C1 segment of cervical spinal cord (tissue), 14 donors: ENCODE measurements at places on chromosomes 7 and 10.
A peak's percentile ranks its signal among the peaks of the same experiment; 100 is the strongest.

DNA sequence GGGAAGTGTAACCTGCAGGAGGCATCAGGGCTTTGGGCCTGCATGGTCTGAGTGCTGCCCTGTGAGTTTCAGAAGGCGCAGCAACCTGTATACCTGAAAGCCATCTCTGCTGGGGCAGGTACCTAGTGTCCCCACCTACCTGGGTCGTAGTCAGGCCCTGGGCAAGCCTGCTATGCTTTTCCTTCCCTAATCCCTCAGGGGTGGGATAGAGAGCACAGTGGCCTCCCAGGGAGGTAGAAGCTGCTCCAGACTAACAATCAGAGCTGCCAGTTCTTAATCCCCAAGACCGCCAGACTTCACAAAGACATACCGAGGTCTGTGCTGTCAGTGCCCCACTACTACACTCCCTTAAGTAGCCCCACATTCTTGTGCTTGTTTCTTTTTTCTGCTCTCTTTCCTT is 52.0 kb downstream of the PTEN start:
- DNase-seq, result no peak

DNA sequence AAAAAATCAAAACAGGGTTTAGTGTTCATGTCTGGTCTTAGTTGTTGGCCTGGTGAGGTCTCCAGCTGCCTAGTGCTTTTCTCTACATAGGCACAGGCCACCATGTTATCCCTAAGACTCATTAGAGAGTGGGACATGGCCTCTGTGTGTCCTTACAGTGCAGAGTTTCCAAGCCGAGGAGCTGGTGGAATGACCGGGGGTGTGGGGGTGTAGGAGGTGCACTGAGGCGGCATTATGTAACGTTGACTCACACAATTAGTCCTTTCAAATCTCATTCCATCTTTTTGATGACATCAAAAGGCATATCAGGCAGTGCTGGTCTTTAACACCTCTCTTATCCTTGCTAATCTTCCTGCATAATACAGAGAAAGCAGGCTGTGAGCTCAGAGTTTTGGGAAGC is 71.3 kb downstream of the MTPN start:
- no peak for DNase-seq

DNA sequence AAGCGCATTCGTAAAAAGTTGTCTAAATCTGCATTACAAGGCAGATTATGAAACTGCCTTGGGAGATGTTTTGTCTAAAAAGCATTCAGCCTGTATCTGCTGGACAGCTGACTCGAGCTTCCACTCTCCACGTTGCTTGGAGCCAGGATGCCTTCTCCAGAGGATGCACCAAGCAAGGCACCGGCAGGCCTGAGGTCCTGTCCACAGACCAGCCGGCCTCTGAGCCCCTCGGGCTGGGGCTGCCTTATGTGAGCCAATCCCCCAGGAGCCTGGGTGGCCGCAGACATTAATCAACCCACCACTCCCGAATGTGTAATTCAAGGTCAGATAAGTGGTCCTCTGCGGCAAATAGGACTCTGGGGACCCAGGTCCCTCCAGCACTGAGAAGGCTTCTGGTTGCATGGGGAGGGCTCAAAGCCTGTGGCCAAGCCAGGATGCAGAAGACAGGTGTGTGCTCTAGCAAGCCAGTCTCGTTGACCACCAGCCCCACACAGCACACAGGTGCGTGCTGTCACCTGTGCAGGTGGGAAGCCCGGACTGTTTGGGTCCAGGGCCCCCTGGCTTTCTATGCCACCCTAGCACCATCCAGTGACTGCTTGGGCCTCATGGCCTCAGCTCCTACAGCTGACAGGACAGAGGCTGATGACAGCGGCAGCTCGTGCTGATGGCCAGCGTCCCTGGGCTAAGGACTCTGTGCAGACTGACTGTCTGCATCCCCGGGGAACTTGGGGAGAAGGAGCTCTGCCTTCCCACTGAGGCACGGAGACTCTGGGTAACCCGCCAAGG is 4.8 kb upstream of the RET start:
- DNase-seq, result no peak

- DNase-seq, result no peak
Observed at GRCh38 chr10:77628906-77629730, 8.5 kb downstream of the KCNMA1 start.

DNA sequence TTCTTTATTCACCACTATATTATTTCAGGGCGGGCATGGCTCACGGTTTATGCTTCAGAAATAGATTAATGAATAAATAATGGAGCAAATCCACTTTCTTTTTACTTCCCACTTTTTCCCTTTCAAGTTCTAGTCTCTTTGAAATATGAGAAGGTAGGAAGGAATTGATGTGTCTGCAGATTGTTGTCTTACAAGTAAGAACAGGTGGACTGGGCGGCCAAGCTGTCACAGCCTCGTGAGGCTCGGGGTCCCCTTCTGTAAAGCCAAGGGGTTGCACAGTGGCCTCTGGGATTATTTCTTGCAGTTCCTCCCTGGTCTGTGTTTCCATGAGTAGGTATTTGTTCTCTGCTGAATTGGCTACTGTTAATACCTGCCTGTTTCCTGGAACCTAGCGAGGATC is 11.2 kb downstream of the VWA2 start:
- no peak for DNase-seq

DNA sequence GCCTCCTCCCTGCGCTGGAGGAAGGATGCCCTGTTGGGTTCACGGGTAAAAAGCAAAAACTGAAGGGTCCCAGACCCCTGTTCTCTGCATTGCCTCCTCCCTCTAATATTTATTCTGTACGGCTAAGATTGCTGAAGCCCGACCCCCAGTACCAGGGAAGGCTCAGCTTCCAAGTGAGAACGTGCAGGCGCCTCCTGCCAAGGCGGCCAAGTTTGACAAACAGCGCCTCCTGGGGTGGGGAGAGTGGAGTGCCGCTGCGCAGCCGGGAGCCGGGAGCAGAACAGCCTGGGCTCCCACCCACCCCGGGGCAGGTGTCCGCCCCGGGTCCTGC is 4.7 kb upstream of the EBF3 start:
- DNase-seq, result no peak

- no peak for DNase-seq
Observed at GRCh38 chr10:69416695-69417094, at the start of gene TACR2. Gene TACR2 (minus strand): TSS chr10:69416918. CDS start chr10:69416323, 595 bp downstream.

GRCh38 chr10:91690996-91691676 is 58.3 kb upstream of the PPP1R3C start:
- DNase-seq, result no peak

GRCh38 chr10:62726142-62726541 is 78.4 kb upstream of the ADO start:
- DNase-seq, result no peak

DNA sequence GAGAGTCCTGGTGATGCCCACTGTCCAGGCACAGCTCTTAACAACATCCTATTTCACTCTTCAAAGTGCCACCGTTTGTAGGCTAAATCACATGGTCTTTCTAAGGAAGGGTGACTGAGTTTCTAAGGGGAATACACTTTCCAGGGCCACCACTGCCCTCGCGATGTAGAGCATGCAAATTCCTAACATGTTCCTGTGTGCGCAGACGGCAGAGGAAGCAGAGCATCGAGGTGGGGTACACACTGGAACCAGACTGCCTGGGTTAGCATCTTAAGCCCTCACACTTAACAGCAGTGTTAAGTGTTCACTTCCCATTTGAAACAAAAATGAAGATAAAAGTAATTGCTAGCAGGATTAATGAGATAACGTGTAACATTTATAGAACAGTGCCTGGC is 3.0 kb downstream of the VOPP1 start:
- DNase-seq, result no peak

DNA sequence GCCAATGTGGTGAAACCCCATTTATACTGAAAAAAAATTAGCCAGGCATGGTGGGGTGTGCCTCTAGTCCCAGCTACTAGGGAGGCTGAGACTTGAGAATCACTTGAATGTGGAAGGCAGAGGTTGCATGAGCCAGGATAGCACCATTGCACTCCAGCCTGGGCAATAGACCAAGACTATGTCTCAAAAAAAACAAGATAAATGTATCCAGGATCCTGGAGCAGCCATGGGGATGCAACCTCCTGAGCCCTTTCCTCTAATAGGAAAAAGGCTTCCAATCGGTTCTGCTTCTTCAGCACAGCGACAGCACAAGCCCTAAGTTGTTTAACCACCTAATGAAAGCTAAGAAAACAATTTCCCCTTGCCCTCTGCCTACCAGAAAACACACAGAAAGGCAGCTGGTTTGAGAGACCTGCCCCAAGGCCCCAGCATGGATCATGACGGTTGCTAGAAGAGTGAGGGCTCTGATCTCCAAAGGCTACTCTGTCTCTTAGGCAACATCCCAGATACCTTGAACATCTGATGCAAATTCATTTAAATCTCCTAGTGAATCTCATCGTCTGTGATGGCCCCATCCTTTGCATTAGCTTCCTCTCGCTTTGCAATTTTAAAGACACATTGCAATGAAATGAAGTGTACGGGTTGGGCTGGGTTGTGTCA is 220.8 kb downstream of the ARHGAP21 start:
- DNase-seq, result no peak

DNA sequence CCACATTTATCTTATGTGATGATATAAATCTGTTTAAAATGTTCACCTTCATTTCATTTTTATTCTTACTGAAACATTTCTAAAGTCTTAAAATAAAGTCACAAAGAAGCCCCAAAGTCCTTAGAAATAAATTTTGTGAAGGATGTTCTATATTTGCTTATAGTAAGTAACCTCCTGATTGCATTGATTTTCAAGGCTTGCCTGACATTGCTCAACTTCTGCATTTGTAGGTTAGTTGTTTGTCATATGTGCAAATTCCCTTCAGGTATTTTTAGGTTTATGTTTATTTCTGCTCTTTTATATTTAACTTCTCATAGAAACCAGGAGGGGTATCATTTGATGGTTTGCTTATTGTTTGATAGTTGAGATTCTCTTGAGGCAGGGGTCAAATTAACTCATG is 417.8 kb downstream of the ARL4A start:
- no peak for DNase-seq

DNA sequence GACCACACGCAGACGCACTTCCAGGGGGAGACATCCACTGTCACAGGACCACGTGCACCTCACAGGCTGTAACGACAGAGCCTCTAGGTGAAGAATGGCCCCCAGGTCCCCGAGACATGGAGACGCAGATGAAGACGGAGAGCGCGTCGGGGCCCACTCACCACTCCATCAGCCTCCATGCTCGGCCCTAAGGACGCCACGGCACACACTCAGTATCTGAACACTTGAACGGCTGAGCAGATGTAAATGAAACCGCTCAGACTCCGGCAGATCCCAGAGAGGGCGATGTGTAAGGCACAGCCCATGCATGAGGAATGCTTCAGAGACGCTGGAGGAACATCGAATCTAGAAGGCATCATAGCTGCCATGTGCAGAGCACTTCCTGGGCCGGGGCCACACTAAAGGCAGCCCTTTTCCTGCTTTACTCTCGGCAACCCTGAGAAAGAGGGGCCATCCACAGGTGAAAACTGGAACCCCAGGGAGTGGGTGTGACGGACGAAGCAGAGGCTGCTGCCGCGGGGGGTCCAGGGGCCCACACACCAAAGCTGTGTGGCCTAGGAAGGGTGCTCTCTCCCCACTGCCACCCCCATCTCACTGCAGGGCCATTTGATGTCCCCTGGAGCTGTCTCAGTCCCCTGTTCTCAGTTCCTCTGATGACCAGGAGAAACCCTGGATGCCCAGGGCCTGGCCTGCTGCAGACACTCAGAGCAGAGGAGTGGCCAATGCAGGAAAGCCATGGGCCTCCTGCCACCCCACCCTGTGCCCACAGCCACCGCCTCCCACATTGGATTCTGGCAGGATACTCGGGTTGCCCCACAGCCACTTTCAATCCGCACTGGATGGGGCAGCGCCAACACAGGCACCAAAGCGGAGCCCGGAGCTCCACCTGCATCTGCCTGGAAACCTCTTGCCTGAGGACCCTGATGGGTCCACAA is 253.8 kb downstream of the MAD1L1 start:
- DNase-seq, result no peak

DNA sequence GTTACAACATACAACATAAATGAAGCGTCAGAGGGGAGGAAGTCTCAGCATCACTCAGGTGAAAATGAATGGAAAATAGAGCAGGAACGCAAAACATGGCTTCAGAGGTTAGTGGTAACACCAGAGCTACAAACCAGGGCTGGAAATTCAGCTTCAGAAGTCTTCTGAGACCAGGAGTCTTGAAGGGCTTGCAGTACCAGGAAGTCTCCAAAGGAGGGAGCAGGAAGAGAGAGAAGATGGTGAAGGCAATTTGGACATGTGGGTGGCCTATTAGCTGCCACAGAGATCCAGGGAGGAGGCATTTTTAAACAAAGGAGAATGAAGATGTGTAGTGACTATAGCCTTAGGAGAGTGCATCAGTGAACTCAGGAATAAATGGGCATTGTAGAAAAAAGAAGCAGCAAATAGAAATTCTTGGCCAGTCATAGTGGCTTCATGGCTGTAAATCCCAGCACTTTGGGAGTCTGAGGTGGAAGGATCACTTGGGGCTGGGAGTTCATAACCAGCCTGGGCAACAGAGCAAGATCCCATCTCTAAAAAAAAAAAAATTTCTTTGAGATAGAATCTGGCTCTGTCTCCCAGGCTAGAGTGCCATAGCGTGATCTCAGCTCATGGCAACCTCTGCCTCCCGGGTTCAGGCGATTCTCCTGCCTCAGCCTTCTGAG is 9.3 kb upstream of the TET1 start:
- DNase-seq, result peak; percentile 2

DNA sequence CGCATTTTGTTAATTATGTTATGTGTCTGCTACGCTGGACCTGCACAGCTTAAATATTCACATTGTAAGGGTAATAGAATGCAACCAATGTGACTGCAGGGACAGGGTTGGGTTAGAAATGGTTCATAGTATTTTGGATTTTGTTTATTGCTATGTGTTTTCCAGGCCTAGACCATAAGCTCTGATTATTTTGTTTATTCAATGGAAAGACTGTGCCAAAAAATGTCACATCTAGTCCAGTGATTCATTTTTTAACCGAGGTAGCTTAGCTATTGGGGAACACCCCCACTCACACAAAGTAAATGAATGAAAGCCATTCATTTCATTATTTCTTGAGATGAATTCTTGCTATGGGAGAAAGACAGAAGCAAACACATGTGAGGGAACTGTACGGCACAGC is 516.5 kb upstream of the ANKRD30A start:
- DNase-seq, result no peak

DNA sequence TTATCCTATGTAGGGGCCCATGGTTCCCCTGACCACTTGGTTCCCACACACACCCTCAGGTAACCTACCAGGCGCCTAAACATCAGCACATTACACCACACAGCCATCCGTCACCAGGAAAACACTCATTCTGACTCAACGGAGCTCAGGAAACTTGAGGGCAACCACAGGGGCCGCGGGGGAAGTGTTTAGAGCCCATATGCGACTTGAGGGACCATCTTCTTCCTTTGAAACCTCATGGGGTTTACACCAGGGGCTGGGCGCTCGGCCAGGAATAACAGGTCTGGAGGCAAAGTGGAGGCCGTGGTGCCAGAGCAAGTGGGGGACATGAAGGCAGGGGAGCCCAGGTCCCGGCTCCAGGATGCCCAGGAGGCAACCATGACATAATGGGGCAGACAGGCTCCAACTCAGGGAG is 1.5 kb downstream of the STX1A start:
- DNase-seq, result no peak

DNA sequence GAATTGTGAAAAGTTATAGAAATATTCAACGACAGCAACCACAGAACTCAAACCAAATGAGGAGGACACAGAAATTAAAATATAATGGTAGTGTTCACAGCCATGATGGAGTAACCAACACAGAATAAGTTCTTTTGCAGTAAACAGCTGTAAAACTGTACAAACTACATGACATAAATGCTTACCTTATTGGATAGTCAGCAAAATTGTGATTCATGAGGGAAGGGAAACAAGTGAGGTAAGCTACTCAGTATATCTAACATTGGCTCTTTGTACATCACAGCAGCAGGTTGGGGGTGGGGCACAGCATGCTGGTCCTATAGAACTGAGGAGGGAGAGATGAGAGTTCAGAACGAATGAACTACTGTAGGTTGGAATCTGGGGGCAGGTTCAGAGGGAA is 86.4 kb downstream of the CDC14C start:
- no peak for DNase-seq
